ENCODE measurements at places on chromosomes 2 and 18.

DNA sequence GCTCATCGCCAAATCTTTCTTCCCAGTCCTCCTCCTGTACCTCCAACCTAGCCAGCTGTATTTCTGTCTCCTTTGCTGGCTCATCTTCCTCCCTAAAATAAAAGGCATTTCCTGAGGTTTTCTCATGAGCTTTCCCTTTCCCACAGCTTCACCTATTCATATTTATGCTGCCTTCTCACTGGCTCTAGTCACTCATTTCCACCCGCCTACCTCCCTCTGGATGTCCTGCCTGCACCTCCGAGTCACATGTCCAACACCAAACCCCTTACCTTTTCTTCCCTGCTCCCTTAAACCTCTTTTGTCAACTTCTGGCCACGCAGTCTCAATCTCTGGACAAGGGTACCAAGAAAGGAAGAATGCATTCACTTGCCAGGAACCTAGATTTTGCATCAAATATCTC, 2.8 kb downstream of the EIF2AK3 start:
- DNase-seq = no peak

- DNase-seq = no peak
These were observed 46.7 kb downstream of the MARCO start for GRCh38 chr2:118988706-118989105.

GRCh38 chr2:145751629-145752028, 1231.7 kb upstream of the ZEB2 start:
- no peak for DNase-seq

GRCh38 chr2:108835040-108835439, 48.5 kb downstream of the CCDC138 start:
- no peak for DNase-seq

DNA sequence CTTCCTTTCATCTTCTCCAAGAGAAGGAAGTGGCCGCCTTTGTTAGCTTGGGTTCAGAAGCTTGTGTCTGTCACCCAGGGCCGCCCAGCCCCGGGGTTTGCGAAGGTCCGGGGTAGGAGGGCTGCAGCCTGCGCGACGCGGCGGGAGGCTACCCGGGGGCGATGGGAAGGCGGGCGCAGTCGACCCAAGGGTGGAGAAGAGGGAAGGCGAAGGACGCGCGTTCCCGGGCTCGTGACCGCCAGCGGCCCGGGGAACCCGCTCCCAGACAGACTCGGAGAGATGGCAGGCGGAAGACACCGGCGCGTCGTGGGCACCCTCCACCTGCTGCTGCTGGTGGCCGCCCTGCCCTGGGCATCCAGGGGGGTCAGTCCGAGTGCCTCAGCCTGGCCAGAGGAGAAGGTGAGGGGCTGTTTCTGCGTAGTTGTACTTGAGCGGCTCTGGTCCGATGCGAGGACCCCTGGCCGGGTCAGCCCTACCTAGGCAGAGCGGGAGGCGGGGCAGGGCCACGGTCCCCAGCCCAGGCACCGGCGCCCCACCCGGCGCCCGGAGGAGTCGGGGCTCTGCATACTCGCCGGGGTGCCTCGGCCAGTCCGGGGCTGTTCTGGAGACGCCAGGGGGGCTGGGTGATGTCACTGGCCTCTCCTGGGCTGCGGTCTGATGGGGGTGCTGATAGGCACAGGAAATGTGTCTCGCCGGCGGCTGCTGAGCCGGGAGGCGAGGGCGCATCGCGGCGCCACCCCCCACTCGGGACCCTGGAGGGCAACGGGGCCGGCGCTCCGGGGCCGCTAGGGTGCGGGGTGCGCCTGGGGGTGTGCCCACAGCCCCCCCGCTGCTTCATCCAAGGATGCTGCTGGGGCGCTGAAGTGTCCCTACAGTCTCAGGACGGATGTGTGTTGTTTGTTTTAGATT, at the start of gene QPCT:
TSS of gene QPCT (plus strand) at position 178 of the 909 bp plus-strand sequence. CDS start at position 280, 102 bp downstream.
- peak; percentile 22 for DNase-seq

DNA sequence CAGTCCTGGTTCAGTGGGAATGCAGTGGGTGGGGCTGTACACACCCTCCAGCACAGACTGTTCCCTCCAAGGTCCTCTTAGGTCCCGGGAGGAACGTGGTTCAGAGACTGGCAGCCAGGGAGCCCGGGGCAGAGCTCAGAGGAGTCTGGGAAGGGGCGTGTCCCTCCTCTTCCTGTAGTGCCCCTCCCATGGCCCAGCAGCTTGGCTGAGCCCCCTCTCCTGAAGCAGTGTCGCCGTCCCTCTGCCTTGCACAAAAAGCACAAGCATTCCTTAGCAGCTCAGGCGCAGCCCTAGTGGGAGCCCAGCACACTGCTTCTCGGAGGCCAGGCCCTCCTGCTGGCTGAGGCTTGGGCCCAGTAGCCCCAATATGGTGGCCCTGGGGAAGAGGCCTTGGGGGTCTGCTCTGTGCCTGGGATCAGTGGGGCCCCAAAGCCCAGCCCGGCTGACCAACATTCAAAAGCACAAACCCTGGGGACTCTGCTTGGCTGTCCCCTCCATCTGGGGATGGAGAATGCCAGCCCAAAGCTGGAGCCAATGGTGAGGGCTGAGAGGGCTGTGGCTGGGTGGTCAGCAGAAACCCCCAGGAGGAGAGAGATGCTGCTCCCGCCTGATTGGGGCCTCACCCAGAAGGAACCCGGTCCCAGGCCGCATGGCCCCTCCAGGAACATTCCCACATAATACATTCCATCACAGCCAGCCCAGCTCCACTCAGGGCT, 17.5 kb upstream of the FAHD2A start:
- no peak for DNase-seq

DNA sequence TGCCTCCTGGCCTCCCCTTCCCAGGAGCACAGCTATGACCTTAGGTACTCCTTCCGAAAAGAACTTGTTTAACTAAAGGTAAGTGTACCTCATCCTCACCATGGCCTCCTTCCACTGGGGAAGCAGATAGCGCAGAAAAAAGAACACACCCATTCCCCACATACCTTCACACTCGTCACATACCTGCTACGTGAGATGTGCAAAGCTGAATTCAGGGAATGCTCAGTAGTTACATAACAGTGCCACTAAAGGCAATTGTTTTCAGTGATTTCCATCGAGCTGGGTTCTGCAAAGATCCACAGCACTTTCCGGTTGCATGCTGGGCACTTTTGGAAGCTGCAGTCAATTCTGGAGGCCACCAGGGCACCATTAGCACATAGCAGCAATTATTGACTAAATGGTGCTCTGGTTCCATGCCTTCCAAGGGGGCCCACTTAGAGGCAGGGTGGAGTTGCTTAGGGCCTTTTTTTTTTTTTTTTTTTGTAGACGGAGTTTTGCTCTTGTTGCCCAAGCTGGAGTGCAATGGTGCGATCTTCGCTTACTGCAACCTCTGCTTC, 41.0 kb downstream of the PAX8 start:
- DNase-seq = no peak

- no peak for DNase-seq
These were observed 48.4 kb downstream of the MAP2 start for GRCh38 chr2:209472112-209472832.

DNA sequence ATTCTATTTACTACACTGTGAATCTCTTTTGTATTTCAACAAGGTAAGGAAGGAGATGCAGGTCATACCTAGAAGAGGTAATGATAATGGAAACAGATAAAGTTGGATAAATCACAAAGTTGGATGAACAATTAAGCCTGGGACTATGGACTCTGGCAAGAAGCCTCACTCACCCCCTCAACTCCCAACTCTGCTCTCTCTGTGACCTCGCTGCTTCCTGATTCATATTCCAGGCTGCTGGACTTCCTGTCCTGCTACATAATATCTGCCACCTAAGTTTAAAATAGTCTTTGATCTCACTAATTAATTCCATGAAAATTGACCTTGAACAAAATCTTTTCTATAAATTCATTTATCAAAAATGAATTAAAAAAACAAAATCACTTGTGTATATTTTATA, 215.3 kb downstream of the CALCRL start:
- DNase-seq = no peak

- no peak for DNase-seq
These were observed 26.2 kb downstream of the NAB1 start for GRCh38 chr2:190674966-190675650.

GRCh38 chr2:180268006-180268405, 260.9 kb upstream of the CWC22 start:
- no peak for DNase-seq

GRCh38 chr2:145757503-145758246, 1237.8 kb upstream of the ZEB2 start:
- no peak for DNase-seq

GRCh38 chr2:209933499-209934483, 68.6 kb upstream of the RPE start:
- no peak for DNase-seq

GRCh38 chr2:73931531-73932500, 5.1 kb downstream of the DGUOK start:
- no peak for DNase-seq

GRCh38 chr2:17380003-17380402, 138.2 kb downstream of the RAD51AP2 start:
- DNase-seq = no peak

GRCh38 chr2:151478011-151478410, 68.3 kb downstream of the RIF1 start:
- DNase-seq = no peak

DNA sequence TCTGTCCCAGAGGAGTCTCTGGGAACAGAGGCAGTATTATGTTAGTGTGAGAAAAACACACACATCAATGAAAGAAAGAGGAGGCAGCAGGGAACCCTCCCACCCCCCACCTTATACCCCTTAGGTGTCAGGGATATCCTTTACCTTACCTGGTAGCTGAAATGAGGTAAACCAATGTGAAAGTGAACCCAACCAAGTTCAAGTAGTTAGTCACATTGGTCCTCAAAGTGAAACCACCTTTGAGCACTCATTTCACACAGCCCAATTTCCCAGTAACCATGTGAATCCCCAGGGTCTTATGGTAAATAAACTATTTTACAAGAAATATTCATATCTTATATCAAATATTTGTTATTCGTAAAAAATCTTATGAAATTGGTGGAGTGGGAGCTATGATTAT, 377.8 kb downstream of the LRATD1 start:
- no peak for DNase-seq

DNA sequence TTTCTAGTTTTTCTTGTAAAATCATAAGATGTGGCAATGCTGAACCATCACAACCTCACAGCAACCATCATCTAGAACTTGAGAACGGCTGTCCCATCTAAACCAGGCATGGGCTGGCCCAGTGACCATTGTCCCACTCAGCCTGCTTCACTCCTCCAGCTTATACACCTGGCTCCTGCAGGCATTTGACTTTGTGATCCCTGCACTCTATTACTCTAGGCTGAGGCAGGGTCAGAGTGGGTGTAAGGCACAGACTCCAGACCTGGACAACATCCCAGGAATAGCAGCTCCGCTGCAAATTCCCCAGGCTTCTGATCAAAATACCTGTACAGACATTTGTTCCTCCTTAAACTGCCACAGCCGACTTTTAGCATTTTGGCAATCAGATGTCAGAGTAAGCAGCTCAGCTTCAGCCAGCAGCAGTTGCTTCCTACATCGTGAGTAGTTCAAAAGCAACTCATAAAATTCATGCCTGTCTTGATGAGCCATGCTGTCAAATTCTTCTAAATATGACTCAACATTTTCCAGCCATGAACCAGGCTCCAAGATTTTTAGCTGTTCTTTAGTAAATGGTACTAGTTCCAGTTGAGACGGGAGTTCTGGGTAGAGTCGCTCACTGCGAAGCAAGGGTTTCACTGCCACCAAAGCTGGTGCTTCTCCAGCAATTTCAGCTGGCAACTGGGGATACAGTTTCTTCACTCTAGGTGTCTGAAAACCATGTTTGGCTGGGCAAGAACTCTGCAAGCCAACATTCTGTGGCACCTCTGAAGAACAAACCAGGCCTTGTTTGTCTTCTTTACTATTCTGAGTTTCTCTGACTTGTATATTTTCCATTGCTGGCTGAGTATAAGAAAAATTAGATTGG, 12.8 kb downstream of the EPG5 start:
- DNase-seq = no peak

DNA sequence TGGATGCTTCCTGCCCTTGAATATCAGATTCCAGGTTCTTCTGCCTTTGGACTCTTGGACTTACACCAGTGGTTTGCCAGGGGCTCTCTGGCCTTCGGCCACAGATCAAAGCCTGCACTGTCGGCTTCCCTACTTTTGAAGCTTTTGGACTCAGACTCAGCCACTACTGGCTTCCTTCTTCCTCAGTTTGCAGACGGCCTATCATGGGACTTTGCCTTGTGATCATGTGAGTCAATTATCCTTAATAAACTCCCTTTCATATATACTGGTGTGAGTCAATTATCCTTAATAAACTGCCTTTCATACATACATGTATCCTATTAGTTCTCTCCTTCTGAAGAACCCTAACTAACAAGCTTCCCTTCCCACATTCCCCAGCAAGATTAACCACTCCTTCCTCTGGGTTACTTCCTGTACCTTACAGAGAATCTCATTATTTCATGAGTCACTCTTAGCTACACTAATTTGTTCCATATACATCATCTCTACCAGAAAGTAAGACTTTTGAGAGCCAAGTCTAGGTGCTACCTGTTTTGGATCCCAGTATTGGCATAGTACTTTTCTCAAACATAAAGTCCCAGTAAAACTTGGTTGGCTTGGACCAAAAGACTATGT, 31.3 kb upstream of the LRATD1 start:
- no peak for DNase-seq

DNA sequence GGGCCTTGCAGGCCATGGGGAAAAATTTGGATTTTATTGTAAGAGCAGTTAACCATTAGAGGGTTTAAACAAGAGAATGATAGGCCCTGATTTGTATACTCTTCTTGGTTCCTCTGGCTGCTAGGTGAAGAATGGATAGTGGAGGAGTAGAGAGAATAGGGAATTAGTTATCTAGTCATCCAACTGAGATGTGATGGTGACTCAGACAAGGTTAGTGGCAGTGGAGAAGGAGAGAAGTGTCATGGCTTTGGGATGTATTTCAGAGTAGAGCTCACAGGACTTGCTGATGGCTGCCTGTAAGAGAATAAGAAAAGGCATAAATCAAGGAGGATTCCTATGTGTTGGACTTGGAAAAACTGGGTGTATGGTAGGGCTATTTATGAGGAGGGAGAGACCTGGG, 169.4 kb downstream of the PLCL1 start:
- DNase-seq = no peak

DNA sequence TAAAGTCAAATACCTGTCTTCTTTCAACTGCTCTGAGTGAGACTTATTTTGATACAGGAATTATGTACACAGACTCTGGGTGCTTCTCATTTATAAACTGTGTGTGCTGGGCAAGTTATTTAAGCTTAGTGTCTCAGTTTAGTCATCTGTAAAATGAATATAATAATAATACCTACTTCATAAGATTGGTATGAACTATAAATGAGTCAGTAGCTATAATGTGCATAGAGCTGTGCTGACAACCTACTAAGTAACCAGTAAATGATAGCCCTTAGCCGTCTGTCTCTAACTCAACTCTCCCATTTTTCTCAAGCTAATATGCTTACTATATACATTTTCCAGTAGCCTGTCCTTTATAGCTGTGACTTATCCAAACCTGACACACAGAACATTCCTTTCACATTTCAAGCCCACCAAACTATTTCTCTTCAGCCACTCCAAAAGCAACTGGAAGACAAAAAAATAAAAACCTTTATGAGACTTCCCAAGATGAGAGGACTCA, 319.8 kb downstream of the ETAA1 start:
- no peak for DNase-seq
